ENCODE measurements at places on chromosomes 3 and 15.
A peak's percentile ranks its signal among the peaks of the same experiment; 100 is the strongest.

- no peak for DNase-seq
Measured at GRCh38 chr3:160641665-160642309, 35.2 kb upstream of the ARL14 start.

GRCh38 chr15:44471885-44472455, 44.5 kb downstream of the CTDSPL2 start:
- DNase-seq: no peak

DNA sequence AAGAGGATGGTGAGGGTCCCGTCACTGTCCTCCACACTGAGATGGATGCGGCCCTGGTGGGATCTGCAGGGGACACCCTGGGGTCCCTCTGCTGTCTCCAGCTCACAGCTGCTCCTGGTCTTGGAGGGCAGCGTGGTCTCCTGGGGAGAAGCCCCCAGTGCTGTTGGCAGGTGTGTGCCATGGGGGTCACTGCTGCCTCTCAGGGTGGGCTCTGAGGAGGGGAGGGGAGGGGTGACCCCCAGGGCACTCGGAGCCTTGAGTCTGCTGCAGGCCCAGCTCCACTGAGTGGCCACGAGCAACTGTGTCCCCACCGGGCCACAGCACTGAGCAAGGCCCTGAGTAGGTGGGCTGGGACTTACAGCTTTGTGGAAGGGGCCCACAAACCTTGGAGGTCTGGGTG, 34.7 kb downstream of the KLHL25 start:
- no peak for DNase-seq

DNA sequence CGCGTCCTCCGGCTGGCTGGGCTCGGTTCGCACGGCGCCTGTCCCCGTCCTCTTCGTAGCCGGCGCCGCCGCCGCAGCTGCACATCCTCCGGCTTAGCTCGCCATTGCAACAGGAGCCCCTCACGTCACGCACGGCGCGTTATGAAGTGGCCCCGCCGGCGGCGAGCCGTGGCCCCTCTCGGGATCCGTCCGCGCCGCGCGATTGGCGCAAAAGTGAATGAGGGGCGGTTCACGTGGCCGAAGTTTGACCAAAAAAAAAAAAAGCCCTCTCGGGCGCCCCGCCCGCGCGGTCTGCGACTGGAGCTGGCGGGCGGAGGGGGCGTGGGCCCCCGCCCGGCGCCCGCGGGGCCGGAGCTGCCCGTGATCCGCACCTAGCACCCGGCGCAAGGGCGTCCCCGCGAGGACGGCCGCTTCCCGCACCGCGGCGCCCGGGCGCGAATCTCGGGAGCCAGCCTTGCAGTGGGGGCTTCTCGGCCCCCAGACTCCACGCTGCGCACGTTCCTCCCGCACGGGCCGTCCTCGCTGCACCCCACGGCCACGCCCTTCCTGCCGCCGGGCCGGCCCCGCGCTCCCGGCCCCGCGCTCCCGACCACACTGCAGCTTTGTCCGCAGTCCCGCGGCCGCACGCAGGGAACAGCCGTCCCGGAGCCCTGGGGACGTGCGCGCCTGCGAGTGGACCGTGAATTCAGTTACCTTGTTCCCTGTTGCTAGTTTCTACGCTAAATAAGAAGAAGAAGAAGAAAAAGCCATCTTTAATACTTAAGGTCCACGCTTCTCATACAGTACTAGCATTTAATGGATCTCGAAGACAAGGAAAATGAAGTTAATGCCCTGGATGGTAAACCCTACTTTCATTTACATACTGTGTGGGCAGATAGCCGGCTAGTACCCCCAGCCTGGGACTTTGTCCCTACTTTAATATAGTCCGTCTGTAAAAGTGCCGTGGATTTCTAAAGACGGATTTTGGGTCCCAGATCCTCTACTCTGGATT, at the start of gene CHSY1:
Gene CHSY1 (minus strand): TSS at position 219 of the 991 bp plus-strand sequence. CDS start 592 bp downstream, outside the sequence.
- peak; percentile 88 for DNase-seq

- no peak for DNase-seq
Measured at GRCh38 chr3:65484964-65485363, 553.8 kb downstream of the MAGI1 start.

DNA sequence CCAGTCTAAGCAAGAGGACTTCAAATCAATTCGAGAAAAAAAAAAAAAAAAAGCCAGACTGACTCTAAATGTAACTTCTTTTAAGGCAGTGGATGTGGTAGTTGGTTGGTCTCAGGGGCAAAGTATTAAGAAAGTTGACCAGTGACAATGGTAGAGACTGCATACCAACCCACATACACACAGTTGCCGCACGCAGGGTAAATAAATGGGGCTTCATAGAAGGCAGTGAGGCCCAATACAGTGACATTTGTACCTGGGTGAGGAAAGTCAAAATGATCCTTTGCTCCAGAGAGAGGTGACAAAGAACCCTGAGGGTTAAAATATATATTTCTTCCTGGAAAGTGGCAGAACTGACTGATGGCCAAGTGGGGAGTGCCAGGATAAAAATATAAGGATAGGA, 100.8 kb upstream of the MEX3B start:
- DNase-seq: no peak

DNA sequence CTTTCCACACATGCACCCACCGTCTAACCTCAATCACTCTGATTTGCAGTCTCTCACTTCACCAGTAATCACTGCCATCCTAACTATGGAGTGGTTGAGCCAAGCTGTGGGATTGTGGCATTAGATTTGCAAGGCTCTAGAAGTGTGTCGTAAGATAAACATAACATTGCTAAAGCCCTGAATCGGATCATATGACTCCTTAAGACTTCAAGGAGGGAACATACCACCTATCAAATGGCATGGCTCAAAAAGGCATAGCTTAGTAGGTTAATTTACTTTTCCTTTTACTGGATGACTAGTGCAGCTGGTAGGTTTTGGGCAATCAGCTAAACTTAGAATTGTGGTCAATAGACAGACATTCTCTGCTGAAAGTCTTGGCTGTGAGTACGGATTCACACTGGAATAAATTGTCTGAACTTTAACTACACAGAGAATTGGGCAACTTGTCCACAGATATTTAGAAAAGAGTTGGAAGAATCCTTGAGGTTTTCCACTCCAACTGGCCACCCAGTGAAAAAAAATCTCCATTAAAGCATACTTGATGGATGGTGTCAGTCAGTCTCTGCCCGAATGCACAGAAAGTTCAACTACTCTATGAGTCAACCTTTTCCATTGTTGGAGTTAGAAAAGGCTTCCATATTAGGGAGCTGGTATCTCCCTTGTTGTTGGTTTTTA, 476.7 kb upstream of the CBLB start:
- DNase-seq: no peak

DNA sequence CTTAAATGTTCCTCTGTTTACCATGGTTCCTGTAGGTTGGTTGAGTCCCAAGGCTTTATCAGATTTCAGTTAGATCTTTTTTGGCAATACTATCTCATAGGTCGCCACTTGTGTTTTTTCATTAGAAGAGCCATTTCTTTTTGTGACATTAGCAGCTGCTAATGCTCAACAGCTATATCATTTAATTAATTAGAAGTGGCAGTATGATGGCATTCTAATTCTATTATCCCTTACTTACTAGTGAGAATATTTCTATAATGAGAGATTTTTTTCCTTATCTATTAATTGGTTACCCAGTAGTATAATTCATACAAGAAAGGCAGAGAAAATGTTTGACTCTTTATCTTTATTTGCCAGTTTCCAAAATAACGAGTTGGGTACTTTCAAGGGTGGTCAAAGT, 25.2 kb downstream of the FRMD4B start:
- no peak for DNase-seq

DNA sequence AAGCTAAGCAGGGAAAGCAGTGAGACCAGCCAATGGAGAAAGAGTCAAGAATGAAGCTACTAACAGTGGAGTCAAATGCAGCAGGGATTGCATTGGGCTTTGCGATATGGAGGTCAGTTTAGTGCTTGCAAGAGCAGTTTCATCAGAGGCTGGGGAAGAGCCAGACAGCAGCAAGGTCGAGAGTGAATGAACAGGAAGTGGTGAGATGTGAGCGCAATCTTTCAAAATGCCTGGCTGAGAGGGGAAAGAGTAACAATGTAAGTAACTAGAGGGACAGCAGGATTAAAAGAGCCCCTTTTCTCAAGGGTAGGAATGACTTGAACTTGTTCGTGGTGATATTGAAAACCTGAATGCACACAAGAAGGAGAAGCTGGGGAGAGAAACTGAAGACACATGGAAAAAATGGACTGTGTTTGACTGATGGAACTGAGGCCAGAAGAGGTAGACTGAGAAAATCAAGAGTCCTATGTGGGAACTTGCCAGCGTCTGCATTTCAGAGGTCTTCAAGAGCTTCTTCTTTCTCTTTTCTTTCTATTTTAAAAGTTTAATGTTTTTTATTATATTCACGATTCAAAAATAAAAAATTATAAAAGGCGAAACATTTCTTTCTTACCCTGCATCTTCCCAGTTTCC, 30.6 kb upstream of the GPR160 start:
- DNase-seq: peak; percentile 62

- DNase-seq: no peak
Measured at GRCh38 chr3:172537507-172538158, 14.4 kb upstream of the TNFSF10 start.

GRCh38 chr3:134579141-134579665, 71.6 kb downstream of the KY start:
- no peak for DNase-seq

DNA sequence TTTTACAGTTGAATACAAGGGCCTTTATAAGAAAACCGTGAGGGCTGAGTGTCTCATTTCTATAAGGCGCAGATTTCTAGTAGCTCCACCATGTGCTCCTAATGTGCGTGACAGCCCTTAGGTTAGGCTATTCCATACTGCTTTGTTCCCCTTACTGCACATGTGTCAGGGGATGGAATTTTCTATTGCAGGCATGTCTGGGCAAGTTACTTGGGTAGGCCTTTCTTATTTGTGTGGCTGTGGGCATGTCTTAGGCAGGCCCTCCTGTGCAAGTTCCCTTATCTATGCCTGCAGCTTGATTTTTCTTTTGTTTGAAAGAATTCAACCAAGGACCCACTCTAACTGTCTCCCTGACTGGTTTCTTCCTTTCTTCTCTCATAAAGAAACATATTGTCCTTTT, 434.2 kb upstream of the CNTN3 start:
- no peak for DNase-seq

DNA sequence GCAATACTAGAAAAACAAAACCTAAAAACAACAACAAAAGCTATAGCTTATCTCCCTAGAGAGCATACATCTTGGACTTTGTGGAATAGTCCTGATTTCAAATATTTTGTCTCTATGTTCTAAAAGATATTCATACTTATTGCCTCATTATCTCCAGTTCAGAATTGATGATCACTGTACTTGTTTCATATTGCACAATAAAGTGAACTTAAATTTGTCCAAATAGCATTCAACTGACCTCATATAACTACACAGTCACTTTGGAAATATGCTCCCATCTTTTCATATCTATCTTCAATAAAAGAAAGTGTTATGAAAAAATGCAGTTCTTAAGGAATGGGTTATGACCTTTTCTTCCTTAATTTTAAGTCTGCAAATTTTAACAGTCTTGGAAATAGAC, 228.6 kb upstream of the CMC1 start:
- no peak for DNase-seq

GRCh38 chr3:108342837-108343486, 46.6 kb downstream of the HHLA2 start:
- DNase-seq: no peak

- no peak for DNase-seq
Measured at GRCh38 chr3:167899093-167899492, 163.6 kb downstream of the SERPINI1 start.

DNA sequence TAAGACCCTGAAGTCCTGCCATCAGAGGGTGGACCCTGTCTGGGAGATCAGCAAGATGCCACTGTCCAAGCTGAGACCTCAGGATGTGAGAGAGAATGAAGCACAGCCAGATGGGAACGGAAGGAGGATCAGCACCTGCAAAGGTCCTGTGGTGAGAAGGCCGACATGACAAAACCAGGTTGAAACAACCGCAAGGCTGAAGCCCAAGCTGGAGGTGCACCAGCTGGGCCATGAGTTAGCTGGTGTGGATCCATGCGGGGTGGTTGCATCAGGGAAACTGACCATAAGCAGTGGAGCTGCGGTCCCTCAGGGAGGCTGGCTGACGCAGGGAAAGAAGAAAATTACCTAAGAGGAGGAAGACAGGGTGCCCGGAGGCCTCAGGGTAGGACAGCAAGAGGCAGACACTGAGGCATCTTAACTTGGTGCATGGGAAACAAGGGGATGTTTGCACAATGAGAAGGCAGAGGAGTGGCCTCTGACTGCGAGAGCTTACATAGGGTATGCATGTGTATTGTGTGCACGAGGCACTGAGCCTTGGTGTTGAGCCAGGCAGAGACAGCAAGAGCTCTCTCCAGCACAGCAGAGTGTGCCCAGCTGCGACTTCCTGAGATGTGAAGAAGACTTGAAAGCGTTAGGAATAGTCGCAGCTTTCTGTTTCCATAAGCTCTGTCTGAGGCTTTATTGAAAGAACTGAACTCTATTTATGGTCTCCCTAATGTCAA, 497.7 kb downstream of the OCA2 start:
- no peak for DNase-seq

GRCh38 chr15:78242128-78242527, 7.8 kb upstream of the ACSBG1 start:
- DNase-seq: no peak

- no peak for DNase-seq
Measured at GRCh38 chr3:64612916-64613526, 74.8 kb downstream of the ADAMTS9 start.

GRCh38 chr3:47223755-47224154, 58.8 kb downstream of the KIF9 start:
- DNase-seq: no peak

GRCh38 chr3:134276086-134276485, 25.4 kb upstream of the RYK start:
- DNase-seq: no peak

DNA sequence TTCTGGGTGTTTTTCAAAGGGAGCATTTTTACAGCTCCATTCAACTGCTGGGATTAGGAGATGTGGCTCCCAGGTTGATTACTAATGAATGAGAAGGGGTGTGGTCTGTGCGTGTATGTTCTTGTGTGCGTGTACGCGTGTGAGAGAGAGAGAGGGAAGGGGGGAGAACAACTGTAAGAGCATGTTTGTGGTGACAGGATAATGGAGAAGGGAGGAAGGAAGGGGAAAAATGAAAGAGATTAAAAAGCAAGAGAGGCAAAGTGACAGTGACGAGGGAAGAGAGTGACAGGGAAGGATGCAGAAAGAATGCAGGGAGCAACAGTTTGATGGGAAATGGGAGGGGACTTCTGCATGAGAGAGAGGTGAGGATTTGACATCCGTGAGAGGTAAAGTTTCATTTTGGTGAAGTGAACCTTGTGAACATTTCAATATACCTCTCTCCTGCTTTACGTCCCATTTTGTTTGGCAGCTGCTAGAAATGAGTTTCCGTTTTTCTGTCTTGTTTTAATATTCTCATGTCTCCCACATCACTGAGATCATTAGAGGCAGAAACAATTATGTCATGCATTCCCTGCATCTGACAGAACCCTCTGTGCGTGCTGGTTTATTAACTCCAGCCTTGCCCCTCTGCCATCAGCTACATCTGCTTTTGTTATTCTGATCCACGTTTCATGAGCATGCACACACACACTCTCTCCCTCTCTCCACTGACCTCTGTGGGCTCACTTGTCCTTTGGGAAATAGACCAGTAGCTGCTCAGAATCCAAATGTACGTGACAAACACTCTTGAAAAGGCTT, 161.6 kb downstream of the GAP43 start:
- DNase-seq: no peak

GRCh38 chr3:15525790-15526189, 4.3 kb upstream of the COLQ start:
- DNase-seq: no peak

All from GM10248 (cell line).